ENCODE measurements at places on chromosomes 1 and 21. TPM values are rescaled to one million over a fixed set of nuclear protein-coding genes. Genes with fewer than 3 reads are reported as not detected.

ALPL gene
- total RNA-seq: not detected

LCE2B gene
- not detected for total RNA-seq

S100A5 gene
- 2.6 TPM for total RNA-seq

- H3K36me3 ChIP-seq: peaks cover 3% of the 10 kb centered on the region
- peaks cover 23% of the 10 kb centered on the region for H3K4me1 ChIP-seq
- H3K4me3 ChIP-seq: no peak overlapping the region
- no peak for DNase-seq
- H3K27ac ChIP-seq: peak overlapping the region; percentile 29
Measured at GRCh38 chr1:54329312-54330003, 76.7 kb downstream of the SSBP3 start.

GRCh38 chr1:22944346-22945055, 28.2 kb downstream of the LACTBL1 start:
- DNase-seq: no peak
- H3K27me3 ChIP-seq: peaks cover 21% of the 10 kb centered on the region
- H3K4me1 ChIP-seq: no peaks in the 10 kb centered on the region
- no peak overlapping the region for H3K4me3 ChIP-seq
- no peaks in the 10 kb centered on the region for H3K36me3 ChIP-seq

DNA sequence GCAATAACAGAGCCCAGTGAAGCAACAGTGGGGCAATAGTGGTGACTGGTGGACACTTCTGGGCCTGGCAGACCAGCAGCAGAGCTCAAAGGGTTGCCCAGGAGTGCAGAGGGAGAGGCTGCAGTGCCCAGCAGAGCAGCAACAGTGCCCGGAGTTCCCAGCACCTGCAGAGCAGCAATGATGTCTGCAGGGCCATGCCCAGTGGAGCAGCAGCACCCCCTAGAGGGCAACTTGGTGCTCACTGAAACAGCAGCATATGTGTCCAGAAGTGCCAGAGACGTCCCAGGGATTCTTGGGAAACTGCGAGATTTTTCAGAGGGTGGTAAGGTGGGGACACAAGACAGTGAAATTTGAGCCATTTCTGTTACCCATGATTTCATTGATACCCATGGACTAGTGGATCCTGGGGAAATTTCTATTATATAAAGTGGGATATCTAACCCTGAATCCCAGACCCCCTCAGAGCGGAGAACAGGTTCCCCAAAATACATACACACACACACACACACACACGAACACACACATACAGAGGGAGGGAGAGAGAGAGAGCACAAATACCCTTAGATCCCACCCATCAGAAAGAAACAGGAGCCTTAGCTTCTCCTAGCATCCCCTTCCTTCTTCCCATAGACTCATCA, 156.9 kb upstream of the GJB5 start:
- peaks cover 2% of the 10 kb centered on the region for H3K27me3 ChIP-seq
- H3K36me3 ChIP-seq: no peaks in the 10 kb centered on the region
- H3K4me1 ChIP-seq: no peaks in the 10 kb centered on the region
- DNase-seq: peak; percentile 87

Measured in activated CD4-positive, alpha-beta T cell treated with anti-CD3 and anti-CD28 coated beads, Interleukin-2, amount 10 ng/mL, durations not matched to agents 24 days and 14 days (primary cell).